GM20000 (cell line): ENCODE measurements at places on chromosomes 3 and 15.

DNA sequence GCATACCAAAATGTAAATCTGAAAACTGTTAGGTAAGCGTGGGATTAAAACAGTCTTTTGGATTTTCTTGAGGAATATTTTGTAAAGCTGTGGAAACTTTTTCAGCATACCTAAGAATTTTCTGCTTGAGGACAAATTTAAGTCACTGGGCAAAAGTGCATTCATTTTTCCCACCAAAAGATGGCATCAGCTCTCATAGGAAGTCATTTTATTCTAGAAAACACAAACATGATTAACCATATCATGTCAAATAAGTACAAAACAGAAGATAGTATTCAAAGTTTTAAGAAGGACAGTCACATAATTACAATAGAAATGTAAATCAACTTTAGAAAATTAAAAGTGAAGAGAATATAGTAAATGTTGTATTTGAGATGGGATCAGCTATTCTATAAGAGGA lies 63.5 kb downstream of the SLC49A4 start:
- no peak for DNase-seq

- DNase-seq, result no peak
These were observed 33.7 kb downstream of the PSTPIP1 start for GRCh38 chr15:77028451-77029165.

GRCh38 chr15:89439764-89440163 lies 56.6 kb downstream of the RHCG start:
- no peak for DNase-seq

GRCh38 chr3:189076449-189076848 lies 95.3 kb upstream of the TPRG1 start:
- no peak for DNase-seq

DNA sequence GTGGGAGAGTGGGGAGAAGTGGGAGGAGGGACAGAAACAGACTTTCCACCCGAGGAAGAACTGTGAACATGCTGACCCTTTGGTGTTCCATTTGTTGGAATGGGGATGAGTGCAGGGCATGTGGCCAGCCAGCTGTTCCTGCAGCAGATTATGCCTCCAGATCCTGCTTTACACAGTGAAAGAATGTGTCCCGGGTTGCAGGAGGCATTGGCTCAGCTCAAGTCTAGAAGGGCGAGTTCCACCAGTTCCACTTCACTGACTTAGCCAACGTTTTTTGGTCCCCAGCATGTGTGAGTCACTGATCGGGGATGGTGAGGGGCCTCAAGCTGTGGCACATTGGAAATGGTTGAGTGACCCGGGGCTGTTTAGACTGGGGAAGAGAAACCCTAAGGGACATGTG lies 307.0 kb upstream of the ROPN1 start:
- DNase-seq, result no peak

- DNase-seq, result no peak
These were observed 291.8 kb downstream of the OCA2 start for GRCh38 chr15:27807335-27807734.

DNA sequence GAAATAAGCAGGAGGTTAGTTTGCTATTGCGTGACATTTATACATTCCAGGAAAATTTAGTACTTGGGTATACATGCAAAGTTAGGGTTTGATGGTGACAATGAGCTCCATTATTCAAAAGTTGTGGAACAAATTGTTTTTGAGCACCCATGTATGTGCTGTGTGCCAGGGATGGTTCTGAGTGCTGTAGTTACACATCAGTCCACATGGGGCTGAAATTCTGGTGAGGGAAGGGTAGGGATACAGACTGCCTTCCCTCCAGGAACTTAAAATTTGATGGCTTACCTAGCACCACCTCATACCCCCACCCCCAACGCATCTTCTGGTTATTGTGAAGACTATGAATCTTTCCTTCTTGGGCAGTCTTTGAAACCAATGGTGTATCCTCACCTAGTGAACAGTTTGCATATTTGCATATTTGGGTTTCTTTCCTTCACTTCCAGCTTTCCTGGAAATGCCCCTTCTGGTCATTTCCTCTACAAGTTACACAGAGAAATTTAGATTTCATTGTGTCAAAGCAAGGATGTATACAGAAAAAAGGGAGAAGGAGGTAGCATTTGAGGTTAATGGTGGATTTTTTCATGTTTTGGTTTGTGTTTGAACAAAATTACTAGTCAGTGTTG lies 222.0 kb upstream of the IL12A start:
- DNase-seq, result no peak

- no peak for DNase-seq
These were observed 137.7 kb downstream of the RAB11A start for GRCh38 chr15:66006986-66007385.

DNA sequence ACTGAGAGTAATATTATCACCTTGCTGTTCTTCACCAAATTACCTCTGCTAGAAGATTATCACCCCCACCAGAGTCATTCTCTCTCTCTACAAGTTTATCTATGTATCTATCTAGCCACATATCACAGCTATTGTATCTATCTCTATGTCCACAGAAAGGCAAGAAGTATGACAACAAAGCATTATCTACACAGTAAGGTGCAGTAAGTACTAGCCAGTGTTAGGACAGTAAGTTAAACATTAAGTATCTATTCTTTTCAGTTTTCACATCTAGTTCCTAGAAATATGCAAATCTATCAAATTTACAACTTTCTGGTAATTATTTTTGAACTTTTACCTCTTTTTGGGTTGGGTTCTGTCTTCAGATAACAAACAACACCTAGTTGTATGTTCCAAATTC lies 26.5 kb upstream of the XXYLT1 start:
- DNase-seq, result no peak
